ENCODE measurements at places on chromosomes 11 and 22.
A peak's percentile ranks its signal among the peaks of the same experiment; 100 is the strongest.

GRCh38 chr11:353179-353873 lies 16.0 kb upstream of the B4GALNT4 start:
- peak; percentile 70 for DNase-seq

DNA sequence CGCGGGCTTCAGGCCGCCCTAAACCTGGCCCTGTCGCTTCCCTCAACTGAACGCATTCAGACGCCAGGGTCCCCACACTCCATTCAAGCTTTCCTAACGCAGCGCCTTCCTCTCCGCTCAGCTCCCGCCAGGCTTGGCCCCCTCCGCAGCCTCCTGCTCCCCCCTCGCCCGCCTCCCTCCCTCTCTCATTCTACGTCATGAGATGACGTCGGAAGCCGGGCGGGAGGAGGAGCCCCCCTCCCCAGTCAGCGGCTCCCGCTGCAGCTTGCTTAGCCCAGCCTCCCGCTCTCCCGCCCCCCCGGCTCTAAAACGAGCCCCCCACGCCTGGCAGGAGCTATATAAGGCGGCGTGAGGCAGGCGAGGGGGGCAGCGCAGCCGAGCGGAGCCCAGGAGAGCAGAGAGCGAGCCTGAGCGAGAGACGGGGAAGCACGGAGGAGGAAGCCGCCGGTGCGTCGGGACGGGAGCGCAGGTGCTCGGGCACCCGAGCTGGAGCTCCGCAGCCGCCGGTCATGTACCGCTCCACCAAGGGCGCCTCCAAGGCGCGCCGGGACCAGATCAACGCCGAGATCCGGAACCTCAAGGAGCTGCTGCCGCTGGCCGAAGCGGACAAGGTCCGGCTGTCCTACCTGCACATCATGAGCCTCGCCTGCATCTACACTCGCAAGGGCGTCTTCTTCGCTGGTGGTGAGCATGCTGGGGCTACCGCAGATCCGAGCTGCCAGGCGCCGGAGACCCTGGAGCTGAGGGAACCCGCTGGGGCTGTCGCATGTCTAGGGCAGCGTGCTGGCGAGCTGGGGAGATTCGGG lies at the start of gene NPAS4:
TSS of gene NPAS4 (plus strand) at position 365 of the 806 bp plus-strand sequence. CDS start at position 510, 145 bp downstream.
- DNase-seq: no peak

- DNase-seq: no peak
Observed at GRCh38 chr11:134517621-134518293, 105.7 kb upstream of the B3GAT1 start.

DNA sequence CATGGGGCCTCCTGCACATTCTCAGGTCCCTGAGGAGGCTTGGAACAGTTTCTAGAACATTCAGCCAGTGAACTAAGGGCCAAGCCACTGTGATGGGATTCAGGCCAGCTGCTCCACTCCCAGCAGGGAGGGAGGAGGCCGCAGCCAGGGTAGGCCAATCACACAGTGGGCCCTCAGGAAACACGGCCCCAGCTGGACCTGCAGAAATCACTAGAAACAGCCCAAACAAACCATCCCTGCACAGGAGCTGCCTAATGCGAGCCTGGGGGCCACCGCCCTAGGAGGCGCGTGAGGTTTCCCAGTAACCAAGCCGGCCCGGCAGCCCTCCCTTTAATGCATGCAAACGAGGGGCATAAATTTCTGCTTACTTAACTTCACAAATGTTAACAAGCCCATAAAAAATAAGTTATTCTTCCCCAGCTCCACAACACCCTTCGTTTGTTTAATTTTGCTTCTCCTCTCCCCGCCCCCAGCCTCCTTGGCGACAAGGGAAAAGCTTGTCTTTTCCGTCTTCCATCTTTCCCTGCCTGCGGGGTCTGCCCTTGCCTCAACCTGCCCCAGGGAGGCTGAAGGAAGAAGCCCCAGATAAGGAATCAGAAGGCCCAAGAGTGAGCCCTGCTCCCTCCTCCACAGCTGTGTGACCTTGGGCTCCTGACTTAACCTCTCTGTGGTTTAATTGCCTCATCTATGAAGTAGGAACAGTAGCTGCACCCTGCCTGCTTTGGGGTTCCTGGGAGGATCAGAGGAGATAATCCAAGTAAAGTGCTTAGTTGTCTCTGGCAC lies 25.7 kb downstream of the ELFN2 start:
- peak; percentile 19 for DNase-seq

DNA sequence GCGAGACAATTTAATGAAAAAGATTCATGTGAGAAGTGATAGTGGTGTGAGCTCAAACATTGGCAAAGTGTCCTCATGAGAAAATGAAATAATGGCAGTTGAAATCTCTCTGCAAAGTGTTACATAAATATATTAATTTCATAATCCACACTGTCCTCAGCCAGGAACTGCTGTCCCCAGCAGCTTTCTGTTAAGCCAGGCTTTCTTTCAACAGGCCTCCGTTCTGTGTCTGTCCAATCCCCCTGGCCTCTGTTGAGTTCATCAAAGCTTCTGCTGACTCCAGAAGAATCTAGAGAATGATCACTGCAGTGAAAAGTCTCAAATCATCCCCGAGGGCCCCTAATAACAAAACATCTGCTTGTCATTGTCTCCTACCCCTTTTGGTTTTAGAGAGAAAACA lies 10.0 kb upstream of the ASCC2 start:
- DNase-seq: no peak

DNA sequence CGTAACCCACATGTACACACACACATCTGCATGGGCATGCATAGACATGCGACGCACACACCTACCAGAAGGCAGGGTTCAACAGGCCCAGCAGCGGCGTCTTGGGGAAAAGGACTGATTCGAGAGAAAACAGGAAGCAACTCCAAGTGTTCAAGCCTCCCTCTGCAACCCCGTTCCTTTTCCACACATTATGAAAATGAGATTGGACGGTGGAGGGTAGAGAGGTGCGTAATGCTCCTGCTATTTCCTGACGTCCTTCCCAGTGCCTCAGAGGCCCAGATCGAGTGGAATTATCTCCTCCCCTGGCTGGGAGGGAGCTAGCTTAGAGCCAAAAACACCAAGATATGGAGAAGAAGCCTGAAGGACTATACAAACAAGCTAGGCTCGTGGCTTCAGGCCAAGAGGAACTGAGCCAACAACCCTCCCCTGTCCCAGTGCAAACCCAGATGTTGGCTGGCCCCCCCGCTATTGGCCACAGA lies 289.2 kb downstream of the MN1 start:
- DNase-seq: peak; percentile 85

DNA sequence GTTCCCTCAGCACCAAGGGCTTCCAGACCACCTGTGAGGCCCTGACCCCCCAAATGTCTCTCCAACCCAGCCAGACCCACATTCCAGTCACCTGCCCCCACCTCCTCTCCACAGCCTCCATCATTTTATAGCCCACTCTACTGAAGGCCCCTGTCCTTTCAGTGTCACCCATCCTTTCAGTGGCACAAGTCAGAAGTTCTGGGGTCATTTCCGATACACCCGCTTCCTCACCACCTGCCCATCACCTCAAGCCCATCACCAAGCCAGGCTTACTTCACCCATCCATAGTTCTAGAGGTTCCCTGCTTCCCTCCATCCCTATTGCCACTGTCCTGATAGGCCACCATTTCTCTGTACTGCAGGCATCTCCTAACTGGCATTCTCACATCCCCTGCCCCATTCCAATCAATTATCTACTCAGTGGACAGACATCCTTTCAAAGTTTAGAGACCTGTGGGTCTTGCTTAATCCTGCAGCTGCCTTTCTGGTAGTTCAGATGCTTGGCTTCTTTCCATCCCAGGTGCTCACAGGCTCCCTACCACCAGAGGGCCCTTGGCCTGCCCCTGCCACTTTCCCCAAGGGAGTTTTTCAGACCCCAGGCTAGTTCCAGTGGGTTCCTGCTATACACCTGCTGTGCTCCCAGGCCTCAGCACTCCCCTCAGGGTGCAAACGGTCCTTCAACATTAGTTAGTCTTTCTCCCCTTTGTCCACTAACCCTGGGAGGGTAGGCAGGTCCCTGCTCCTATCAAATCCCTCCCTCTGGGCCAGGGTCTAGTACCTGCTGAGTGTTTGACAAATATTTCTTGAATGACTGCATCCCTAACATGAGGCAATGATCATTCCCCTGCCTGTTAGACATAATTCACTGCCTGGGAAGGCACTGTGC lies 7.6 kb downstream of the KCNQ1OT1 start:
- no peak for DNase-seq
